ENCODE measurements at places on chromosomes 1 and 21.

DNA sequence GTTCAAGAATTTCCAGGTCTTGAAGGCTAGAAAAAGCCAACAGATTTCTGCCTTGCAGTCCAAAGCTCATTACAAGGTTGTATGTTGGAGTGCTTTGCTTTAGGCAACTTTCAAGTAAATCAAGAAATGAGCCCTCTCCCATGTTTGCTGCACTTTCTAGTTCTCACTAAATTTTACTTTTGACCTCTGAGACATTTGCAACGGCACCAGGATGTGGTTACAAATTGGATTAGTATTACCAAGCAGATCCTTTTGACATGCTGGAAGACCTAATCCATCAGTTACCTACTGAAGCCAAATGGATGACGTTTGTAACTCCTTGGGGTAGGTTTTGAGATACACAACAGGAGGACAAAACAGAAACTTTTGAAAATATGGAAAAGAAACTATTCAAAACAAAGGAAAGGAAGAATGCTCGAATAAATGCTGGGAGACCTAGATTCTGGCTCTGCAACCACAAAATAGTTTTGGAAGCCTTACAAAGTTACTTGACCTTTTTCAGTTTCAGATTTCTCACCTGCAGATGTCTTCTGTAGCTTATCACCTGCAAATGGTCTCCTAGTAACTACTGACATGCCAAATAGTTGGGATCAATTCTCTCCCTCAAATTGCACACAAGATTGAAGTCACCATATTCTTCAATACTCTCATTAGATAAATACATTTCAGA lies 251.7 kb upstream of the ADGRL2 start:
- no peak for DNase-seq

GRCh38 chr1:15352128-15352957 lies 57.3 kb upstream of the EFHD2 start:
- DNase-seq: peak; percentile 90

- DNase-seq: no peak
Measured at GRCh38 chr1:190243056-190243455, 234.6 kb downstream of the BRINP3 start.

DNA sequence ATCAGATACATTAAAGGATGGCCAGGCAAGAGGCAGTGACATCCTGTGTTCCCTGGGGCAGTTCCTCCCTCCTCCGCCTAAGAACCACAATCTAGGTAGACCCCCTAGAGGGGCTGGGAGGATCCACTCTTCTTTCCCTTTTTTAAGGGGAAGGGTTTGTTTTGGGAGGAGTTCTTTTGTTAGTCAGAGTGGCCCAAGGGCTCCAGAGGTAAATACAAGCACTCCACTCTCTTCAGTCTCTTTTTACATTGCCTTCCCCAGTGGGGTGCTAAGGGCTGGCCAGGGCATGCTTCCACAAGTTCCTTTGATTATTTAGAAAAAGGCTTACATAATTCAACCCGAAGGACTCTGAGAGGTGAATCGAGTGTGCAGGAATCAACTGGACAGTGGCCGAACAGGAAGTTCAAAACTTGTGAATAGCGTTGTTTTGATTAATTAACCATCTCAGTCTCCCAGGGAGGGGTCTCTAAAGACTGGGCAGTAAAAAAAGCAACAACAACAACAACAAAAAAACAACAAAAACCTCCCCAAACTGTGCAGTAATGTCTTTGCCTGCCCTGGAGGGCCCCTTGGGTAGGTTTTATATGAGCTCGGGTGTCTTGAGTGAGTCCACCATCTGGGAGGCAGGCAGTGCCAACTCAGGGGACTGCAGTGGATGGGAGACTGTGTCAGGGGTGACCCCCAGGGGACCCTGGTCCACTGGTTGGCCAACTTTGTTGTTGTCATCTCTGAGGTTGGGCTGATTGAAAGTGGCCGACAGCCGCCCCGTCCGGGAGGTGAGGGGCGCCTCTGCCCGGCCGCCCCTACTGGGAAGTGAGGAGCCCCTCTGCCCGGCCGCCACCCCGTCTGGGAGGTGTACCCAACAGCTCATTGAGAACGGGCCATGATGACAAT lies 33.2 kb upstream of the ENO1 start:
- no peak for DNase-seq

DNA sequence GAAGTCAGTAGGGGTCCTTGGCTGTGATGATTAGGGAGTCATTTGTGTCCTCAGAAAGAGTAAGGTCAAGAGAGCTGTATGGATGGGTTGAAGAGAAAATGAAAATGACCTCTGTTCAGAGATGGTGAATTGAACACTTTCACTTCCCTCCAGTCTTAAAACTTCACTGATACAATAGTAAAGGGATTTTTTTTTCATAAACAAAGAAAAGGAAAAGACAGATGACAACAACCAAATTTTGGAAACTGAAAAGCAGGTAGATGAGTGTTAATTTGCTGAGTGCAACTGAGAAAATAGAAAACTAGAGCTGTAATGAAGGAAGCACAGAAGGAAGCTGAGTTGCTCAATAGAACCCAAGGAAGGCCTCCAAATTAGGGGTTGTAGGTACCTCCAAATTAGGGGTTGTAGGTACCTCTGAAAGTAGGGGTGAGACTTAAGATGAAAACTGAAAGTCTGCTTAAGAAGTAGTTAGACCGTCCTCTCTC lies 14.8 kb upstream of the S1PR1 start:
- no peak for DNase-seq

GRCh38 chr1:93001893-93002292 lies 40.6 kb upstream of the DIPK1A start:
- no peak for DNase-seq
